Osteoblast (primary cell): ENCODE measurements at places on chromosomes 2 and 18. TPM values are rescaled to one million over a fixed set of nuclear protein-coding genes. Genes with fewer than 3 reads are reported as not detected.

Gene B4GALT6
- 2.2 and 2.9 TPM in 2 replicates for total RNA-seq

Gene MRO
- 0.59 and 1.8 TPM in 2 replicates for total RNA-seq

Gene MYO3B
- 0.29 and 0.36 TPM in 2 replicates for total RNA-seq

Gene UGT1A9
- not detected in 2 replicates for total RNA-seq

DNA sequence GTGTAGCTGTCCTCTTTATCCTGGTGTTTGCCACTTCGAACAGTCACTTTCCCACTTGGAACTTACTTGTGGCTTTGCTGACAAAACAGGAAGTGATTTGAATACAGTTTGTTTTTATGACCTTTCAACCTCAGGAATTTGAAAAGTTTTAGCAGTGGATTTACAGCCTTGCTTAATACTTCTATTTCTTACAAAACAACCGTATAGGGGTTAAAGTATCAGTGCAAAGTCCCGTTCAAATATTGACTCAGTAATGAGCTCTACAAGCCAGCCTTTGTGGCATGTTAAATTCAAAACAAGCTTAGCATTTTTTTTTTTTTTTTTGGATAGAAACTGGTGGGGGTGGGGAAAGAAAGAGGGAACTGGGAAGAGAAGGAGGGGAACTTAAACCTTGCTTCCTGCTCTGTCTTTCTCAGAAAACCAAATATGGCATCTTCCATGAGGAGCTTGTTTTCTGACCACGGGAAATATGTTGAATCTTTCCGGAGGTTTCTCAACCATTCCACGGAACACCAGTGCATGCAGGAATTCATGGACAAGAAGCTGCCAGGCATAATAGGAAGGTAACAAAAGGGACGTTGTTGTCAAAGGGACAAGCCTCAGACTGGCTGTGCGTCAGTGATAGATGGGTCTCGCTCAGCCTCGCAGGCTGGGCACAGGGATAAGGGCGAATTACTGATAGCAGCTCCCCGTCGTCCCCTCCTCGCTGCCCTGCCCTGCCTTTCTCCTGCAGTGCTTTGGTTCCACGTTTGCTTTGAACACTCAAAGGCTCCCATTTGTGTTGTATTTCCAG is at the start of gene HNMT:
Gene HNMT, plus strand, starts transcription at position 408 of the 793 bp plus-strand sequence. Its CDS starts 19 bp downstream, at position 427.
- peak; percentile 31 for DNase-seq

DNA sequence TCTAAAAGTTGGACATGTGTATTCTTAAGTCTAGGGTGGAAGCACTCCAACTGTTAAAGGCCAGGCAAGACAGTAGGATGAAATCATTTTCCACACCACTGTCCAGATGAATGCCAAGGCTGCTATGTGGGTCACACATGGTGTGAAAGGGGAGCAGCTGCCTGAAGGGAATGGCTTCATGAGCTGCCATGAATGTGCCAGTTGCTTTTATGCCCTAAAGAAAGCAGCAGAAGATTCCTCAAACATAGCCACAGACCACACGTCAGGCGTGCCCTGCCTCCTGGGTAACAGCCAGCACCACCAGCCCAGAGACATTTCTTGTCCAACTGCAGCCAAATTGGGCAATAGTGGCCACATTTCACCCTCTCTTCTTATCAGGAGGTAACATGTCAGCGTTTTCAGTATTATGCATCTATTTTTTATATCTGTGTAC is 130.2 kb downstream of the MTCL1 start:
- peak; percentile 91 for DNase-seq

- peak; percentile 1 for DNase-seq
Measured at GRCh38 chr18:55999641-56000040, 411.6 kb upstream of the TCF4 start.

- DNase-seq = no peak
Measured at GRCh38 chr2:170585067-170585466, 130.1 kb upstream of the SP5 start.

- no peak for DNase-seq
Measured at GRCh38 chr2:156907806-156908205, 349.7 kb upstream of the GALNT5 start.

DNA sequence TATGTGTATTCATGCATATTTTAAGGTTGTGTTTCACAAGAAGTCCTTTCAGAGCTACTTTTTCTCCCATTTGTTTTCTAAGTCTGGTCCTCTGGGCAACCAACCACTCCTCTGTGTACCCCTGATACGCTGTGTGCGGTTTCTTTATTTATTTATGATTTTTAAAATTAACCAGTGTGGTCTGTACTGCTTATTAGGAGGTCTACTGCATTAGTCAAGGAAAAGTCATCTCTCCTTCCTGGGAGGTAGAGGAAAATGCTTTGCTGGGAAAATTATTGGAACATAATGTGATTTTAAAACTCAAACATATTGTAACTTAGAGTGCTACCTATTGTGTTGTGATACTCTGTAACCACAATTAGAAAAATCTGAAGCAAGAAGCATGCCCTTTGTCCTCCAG is 1404.3 kb downstream of the SUCLG1 start:
- peak; percentile 14 for DNase-seq

GRCh38 chr2:174044556-174044955 is 79.4 kb upstream of the SP3 start:
- no peak for DNase-seq

- DNase-seq = no peak
Measured at GRCh38 chr2:224709301-224709700, 6.9 kb downstream of the CCDC195 start.

- peak; percentile 37 for DNase-seq
Measured at GRCh38 chr2:27212626-27213471, 781 bp upstream of the SLC5A6 start.

- DNase-seq = no peak
Measured at GRCh38 chr2:147398996-147399395, 445.8 kb upstream of the ACVR2A start.

DNA sequence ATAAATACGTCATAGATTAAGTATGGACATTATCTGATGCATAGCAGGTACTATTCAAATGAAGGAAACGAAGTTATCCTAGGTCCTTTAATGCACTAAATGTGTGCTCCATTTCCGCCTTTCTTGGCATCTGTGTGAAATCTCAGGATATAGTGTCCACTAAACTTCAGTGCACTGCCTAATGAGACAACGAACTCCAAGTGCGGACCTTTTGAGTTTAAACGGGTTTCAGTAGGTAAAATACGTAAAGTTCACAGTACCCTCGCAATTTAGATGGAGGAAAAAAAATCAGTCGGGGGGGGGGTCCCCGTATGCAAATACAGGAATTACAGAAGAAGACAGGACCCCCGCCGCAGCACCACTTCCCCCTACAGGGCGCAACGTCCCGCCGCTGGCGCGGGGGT is 729 bp upstream of the REL start:
- DNase-seq = no peak
